H7 (cell line): ENCODE measurements at places on chromosomes 11 and 22. TPM values are rescaled to one million over a fixed set of nuclear protein-coding genes. Genes with fewer than 3 reads are reported as not detected.

Gene ACTN3
- total RNA-seq, result 36.9 and 68.8 TPM in 2 replicates

Gene PARVG
- total RNA-seq, result 0.21 TPM in 1 of 2 replicates, not detected in the other

Gene PGA4
- total RNA-seq, result 0.22 and 1.3 TPM in 2 replicates

Gene PRRG4
- 0.35 and 0.44 TPM in 2 replicates for total RNA-seq

Gene SCGB1C1
- not detected in 2 replicates for total RNA-seq

Gene PACSIN2
- 60.1 and 63.1 TPM in 2 replicates for total RNA-seq

Gene PLAAT4
- 1.1 and 4.1 TPM in 2 replicates for total RNA-seq

Gene APOBEC3C
- total RNA-seq, result 1.5 and 2.0 TPM in 2 replicates

Gene RAG2
- total RNA-seq, result not detected in 2 replicates

Gene ADAMTS15
- 0.85 and 1.1 TPM in 2 replicates for total RNA-seq

Gene OR52I2
- not detected in 2 replicates for total RNA-seq

DNA sequence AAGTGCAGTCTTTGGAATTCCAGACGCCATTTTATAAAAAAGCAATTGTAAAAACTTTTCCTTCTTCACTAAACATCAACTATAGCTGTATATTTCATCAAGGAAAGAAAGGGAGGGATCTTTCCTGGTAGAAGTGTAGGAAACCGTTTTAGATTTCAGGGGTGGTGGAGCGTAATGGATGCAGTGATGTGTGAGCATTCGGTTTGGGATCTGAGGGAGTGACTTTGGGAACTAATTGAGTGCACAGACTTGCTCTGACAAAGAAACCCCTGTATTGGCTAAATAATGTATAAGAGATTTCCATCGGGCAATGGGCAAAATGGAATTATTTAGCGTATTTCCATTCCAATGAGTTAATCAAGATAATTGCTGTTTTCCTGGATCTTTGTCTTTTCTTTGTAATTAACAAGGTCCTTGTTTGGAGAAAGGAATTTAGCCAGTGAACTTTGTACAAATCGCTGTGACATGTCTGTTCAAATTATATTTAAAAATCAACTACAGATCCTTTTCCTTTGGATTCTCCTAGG, 125.0 kb upstream of the NARS2 start:
- DNase-seq, result no peak

- DNase-seq, result no peak
Measured at GRCh38 chr11:82754410-82754809, 20.7 kb upstream of the FAM181B start.

GRCh38 chr11:126153972-126154371, 57.5 kb downstream of the RPUSD4 start:
- DNase-seq, result peak; percentile 26

DNA sequence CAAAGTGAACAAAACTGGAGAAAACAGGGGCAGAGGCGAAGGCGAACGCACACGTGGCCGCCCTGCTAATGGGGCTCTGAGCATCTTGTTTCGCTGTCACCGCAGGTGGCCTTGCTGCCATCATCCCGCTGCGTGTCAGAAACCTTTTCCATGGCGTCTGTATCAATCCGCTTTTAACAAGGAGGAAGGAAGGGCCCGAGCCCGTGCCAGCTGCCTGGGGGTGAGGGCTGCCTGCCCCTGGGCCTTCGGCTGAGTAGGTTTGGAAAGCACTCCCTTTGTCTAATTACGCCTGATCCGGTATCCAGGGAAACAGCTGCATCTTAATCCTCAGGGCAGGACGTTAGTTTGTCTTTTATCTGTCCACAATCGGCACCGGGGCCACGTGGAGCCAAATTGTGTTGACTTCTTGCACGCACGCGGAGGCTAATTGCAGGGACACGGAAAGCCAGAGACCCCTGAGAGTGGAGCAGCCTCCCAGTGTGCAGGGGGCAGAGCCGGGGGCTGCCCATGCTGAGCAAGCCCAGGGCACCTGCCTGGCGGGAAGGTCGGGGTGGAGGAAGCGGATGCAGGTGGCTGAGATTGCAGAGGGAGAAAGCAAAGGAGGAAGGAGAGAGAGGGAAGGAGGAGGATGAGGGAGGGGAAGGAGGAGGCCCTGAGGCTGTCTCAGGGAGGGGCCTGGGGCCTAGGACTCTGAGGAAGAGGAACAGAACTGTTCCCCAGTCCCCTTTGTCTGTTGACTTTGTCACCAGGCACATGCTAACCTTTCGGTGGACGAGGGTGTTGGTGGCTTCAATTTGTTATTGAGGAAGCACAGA, 19.2 kb upstream of the TH start:
- DNase-seq, result no peak

GRCh38 chr22:20026204-20026908, 5.4 kb downstream of the TANGO2 start:
- DNase-seq, result no peak

- DNase-seq, result no peak
Measured at GRCh38 chr22:40603088-40603605, 33.4 kb downstream of the MRTFA start.

DNA sequence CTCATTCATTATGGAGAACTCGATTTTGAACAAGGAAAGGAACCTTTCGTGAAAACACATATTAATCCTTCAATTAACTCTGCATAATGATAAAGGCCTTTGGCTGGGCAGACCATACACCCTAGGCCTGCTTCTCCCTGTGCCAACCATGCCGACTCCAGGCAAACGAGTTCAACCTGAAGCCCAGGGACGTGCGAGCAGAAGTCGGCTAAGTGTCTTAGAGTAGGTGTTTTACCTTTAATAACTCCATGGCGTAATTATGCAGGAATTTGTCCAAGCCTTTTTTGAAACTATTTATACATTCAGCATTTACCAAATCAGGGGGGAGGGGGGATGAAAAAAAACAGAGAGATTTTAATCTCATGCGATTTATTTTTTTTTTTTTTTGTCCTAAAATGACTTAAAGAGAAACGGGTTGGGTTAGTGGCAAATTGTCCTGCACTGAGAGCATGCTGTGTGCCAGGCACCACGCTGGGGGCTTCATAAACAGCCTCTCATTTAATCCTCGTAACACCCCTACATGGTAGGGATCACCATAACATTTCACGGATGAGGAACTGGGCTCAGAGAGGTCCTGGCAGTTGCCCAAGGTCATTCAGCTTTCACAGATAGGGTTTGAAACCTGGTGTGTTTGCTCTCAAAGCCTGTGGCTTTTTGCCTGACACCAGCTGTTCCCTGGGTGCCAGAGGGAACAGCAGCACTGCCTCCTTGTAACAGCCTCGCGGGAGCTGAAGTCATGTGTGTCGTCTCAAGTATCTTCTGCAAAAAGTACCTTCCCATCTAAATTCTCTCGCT, 423.9 kb downstream of the MN1 start:
- no peak for DNase-seq

DNA sequence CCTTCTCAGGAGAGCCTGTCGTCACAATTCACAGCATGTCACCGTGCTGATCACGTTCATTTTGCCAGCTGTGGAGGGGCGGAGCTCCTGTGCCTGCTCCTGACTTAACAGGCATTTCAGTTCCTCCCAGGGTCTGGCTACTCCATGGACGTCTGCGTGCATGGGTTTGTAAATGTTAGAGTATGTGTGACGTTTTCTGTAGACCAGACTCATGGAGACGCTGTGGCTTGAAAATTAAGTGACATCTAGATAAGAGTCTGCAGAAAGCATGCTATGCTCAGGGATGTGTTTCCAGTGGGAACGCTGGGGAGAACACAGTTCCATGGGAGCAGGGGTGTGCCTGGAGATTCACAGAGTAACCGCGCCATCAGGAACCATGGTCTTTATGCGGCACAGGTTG, 804.0 kb downstream of the TBC1D22A start:
- DNase-seq, result no peak

DNA sequence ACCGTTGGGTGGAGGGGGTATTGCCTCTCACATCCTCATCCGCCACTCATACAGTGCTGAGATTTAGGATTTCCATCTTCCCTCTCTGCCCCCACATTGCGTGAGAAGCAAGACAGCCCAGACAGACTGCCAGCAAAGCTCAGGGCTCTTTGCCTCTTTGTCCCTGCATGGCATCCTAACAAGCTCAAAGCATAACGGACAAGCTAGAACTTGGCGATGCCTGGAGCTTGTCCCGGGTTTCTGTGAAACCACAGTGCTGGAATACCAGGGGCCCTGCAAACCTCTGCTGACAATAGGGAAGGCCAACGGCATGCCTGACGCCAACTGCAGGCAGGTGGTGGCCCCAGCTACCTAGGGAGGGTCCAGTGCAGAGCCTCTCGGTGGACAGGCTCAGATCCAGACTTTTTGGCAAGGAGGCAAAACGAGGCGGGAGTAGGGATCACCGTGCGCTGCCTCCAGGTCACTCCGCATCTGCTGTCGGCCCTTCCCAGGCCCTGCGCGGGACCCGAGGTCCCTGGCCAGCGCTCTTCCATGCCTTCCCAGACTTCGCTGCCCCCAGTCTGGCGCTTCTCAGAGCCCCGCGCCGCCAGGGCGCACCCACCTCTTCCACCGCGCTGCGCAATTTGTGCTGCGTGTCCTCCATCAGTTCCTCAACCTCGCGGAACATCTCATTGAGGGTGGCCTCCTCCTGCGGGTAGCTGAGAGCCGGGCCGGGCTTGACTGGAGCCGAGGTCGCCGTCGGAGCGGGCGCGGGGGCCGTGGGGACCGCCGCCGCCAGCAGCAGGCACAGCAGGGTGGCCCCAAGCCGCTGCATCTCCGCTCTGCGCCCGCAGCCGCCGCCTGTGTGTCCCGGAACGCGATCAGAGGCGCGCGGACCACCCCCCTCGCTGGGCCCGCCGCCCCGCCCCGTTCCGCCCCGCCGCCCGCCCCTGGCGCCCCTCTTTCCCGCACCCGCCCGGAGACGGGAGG, at the start of gene DKK3:
Gene DKK3 (minus strand): TSS at position 858 of the 969 bp plus-strand sequence. CDS start 44 bp downstream, at position 814.
- peak; percentile 91 for DNase-seq

GRCh38 chr11:9014826-9015225, 11.0 kb upstream of the NRIP3 start:
- no peak for DNase-seq

GRCh38 chr22:36924151-36924698, 10.8 kb downstream of the CSF2RB start:
- peak; percentile 48 for DNase-seq

DNA sequence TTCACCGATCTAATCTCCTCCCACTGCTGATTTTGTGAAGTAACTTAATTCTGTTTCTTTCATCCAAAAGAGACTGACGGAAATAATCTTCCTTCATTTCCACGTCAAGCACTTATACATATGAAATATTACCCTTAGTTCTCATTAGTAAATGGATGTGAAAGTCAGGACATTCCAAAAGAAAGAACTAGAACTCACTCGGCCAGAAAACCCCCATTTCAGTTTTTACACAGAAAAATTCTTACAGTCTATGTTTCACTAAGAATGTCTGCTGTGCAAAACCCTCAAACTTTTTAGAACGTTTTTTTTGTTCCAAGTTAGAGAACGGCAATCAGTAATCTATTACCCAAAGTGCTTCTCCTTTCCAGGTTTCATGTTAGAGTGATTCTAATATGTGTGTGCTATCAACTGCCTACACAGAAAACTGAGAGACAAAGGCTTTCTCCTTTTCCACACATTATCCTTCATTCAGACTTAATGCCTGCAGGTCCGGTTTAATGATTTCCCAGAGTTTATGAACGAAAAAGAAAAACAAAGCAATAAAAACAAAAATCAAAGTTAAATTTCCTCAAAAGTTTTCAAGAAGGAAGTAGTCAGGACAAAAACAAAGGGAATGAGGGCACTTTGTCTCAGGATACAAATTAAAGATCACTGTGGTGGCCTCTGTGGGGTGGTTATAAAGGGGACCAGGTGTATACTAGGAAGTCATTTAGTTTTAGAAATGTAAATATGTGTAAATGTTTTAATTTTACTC, 11.3 kb upstream of the SESN3 start:
- DNase-seq, result no peak

GRCh38 chr11:68343761-68344256, 31.4 kb downstream of the LRP5 start:
- DNase-seq, result peak; percentile 51

- DNase-seq, result no peak
Measured at GRCh38 chr22:44195189-44195871, 14.6 kb downstream of the PARVG start.

- peak; percentile 86 for DNase-seq
Measured at GRCh38 chr22:39997939-39998726, 3.4 kb downstream of the FAM83F start.

DNA sequence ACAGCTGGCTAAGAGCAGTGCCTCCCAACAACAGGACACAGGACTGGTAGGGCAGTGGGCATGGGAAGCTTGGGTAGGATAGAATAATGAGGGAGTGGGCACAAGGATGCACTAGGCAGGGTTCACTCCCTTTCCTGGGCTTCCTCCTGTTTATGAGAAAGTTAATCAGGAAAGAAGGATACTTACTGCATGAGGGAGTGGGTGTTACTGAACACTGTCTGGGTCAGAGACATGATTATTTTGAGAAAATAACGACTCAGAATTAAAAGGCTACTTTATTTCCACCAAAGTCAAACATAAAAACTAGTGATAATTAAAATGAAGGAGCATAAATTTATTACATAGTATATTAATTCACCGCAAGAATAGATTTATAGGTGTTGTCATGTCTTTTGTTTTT, 35.8 kb downstream of the NCAM1 start:
- DNase-seq, result no peak

GRCh38 chr22:40263191-40263590, 83.1 kb upstream of the ADSL start:
- no peak for DNase-seq

DNA sequence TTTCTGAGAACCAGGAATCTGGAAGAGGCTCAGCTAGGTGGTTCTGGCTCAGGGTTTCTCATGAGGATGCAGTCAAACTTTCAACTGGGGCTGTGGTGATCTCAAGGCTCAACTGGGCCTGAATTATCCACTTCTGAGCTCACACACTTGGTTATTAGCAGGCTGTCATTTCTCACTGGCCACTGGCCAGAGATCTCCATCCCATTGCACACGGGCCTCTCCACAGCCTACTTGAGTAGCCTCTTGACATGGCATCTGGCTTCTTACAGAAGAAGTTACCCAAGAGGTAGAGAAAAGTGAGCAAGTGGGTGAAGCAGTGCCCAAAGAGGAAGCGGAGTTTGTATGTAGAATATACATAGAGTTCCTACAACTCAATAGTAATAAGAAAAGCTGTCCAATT, 16.0 kb downstream of the CALCA start:
- no peak for DNase-seq

- peak; percentile 85 for DNase-seq
Measured at GRCh38 chr11:108467091-108467823, at the start of gene C11orf65. Gene C11orf65 (minus strand): TSS chr11:108467529. CDS start chr11:108461559, 5,970 bp downstream.

- no peak for DNase-seq
Measured at GRCh38 chr11:34827228-34827627, 89.0 kb downstream of the APIP start.

DNA sequence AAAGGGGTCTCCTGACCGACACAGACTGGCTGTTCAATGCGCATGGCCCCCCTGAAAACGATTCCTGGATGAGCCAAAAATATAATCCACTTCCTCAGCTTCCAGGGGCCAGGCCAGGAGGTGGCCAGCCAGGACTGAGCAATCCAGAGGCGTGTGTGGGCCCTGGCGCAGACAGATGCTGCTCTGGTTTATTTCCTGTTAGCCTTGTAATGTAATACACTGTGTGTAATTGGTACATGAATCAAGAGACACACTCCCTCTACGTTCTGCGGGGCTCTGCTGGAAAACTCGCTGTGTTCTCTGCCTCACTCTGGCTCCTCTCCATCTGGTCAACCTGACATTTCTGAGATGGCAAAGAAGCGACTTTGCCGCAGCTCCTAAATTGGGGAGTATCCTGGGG, 26.3 kb upstream of the ISX start:
- no peak for DNase-seq

- DNase-seq, result peak; percentile 63
Measured at GRCh38 chr11:73402834-73403185, 26.6 kb downstream of the RELT start.

GRCh38 chr11:21814169-21814568, 378.7 kb upstream of the ANO5 start:
- DNase-seq, result no peak

- DNase-seq, result no peak
Measured at GRCh38 chr11:114846416-114846791, 168.1 kb downstream of the NXPE2 start.

- peak; percentile 97 for DNase-seq
Measured at GRCh38 chr22:49724893-49725489, 102.7 kb downstream of the BRD1 start.
